ENCODE measurements at places on chromosomes 13 and 19. TPM values are rescaled to one million over a fixed set of nuclear protein-coding genes. Genes with fewer than 3 reads are reported as not detected.

The IGFL2 gene
- not detected for total RNA-seq

The TINCR gene
- total RNA-seq, result 1.3 TPM

The RAP2A gene
- total RNA-seq, result 23.1 TPM

The FUT1 gene
- total RNA-seq, result 0.14 TPM

The TGFBR3L gene
- total RNA-seq, result 0.46 TPM

The TNFAIP8L1 gene
- total RNA-seq, result 2.2 TPM

The POSTN gene
- 5.1 TPM for total RNA-seq

The FPR3 gene
- not detected for total RNA-seq

The KLK3 gene
- total RNA-seq, result not detected

The TSKS gene
- 0.09 TPM for total RNA-seq

The SERP2 gene
- total RNA-seq, result 8.6 TPM

The SBSN gene
- total RNA-seq, result 0.15 TPM

The NXNL1 gene
- total RNA-seq, result not detected

The WDR62 gene
- 3.9 TPM for total RNA-seq

The APOE gene
- 1,026 TPM for total RNA-seq

The C13orf46 gene
- not detected for total RNA-seq

The KCNJ14 gene
- total RNA-seq, result 0.56 TPM

The ZNF264 gene
- total RNA-seq, result 50.5 TPM

The HIF3A gene
- total RNA-seq, result 163 TPM

The HS6ST3 gene
- total RNA-seq, result 0.81 TPM

The IGLON5 gene
- total RNA-seq, result 12.6 TPM

The CYP2A6 gene
- total RNA-seq, result 0.42 TPM

The PRTN3 gene
- total RNA-seq, result 0.60 TPM

The PRKCG gene
- 4.3 TPM for total RNA-seq

The FGF22 gene
- total RNA-seq, result not detected

The BCL2L12 gene
- total RNA-seq, result 41.3 TPM

The ZNF563 gene
- total RNA-seq, result 3.2 TPM

Data from cardiac muscle cell (in vitro differentiated cells and primary cell).